Type B pancreatic cell (in vitro differentiated cells): ENCODE measurements at places on chromosomes 12 and 14. TPM values are rescaled to one million over a fixed set of nuclear protein-coding genes. Genes with fewer than 3 reads are reported as not detected.
A peak's percentile ranks its signal among the peaks of the same experiment; 100 is the strongest.

- peaks cover 54% of the 10 kb centered on the region for H3K4me1 ChIP-seq
- H3K27me3 ChIP-seq = no peaks in the 10 kb centered on the region
- no peaks in the 10 kb centered on the region for H3K36me3 ChIP-seq
Observed at GRCh38 chr12:124677552-124678356, 110.3 kb upstream of the NCOR2 start.

DNA sequence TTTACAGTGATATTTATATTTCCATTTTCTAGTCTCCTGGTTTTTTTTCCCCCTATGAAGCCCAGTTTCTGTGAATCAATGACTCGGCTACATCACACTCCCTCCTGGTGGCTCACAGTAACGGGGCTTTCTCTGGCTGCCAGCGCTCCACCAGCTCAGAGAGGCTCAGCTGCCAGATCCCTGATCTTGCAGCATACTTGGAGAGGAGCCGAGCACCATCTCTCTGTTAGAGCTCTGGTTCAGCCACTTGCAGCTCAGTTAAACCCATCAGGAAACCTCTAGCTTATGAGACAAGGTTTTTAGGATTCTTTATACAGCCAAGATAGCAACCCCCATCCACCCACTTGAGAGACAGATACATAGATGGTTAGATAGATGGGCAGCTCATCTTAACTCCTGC is 74.6 kb downstream of the CIT start:
- DNase-seq = no peak
- H3K4me3 ChIP-seq = peak overlapping the region; percentile 32
- H3K27me3 ChIP-seq = peaks cover 3% of the 10 kb centered on the region
- peaks cover 20% of the 10 kb centered on the region for H3K4me1 ChIP-seq

- no peak overlapping the region for H3K27ac ChIP-seq
- no peak overlapping the region for H3K4me3 ChIP-seq
- DNase-seq = no peak
- H3K27me3 ChIP-seq = no peaks in the 10 kb centered on the region
- peaks cover 11% of the 10 kb centered on the region for H3K4me1 ChIP-seq
Observed at GRCh38 chr12:92339198-92339821, 193.7 kb upstream of the BTG1 start.

DNA sequence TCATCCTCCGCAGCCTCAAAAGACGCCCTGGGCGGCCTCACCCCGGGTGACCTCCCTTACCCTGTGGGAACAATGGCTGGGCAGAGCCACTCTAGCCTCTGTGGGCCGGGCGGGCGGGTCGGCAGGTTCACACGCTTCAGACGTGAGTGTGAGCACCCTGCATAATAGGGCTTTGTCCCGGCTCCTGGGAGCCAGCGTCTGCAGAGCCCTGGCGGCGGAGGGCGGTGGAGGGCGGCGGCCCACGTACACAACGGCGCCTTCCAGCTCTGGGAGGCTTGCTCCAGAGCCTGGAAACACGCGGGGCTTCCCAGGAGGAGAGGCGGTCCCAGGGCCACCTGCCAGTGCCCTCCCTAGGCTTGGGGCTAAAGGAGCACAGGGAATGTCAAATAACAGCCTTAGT is 205.6 kb downstream of the BCL11B start:
- DNase-seq = no peak
- peaks cover 3% of the 10 kb centered on the region for H3K4me1 ChIP-seq
- H3K36me3 ChIP-seq = no peaks in the 10 kb centered on the region

DNA sequence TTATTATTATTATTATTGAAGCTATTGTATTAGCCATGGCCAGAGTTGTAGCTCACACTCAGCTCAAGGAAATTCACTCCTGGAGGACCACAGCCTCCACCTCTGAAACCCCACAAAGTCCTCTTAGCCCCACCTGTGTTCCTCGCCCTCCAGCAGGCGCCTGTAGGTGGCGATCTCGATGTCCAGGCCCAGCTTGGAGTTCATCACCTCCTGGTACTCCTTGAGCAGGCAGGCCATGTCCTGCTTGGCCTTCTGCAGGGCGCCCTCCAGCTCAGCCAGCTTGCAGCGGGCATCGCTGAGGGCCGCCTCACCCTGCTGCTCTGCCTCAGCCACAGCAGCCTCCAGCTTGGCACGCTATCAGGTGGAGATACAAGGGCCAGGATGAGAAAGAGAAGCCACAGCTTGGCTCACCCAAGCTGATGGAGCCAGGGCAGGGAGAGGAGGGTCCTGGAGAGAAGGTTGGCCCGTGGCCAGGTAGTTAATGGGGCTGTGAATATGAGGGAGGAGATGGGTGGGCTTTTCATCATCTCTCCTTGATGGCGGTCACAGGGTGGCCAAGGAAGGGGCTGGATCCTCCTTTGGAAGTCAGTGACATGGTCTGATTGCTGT is 5.1 kb downstream of the KRT85 start:
- H3K27ac ChIP-seq = no peak overlapping the region
- no peak for DNase-seq
- H3K36me3 ChIP-seq = no peaks in the 10 kb centered on the region
- peaks cover 5% of the 10 kb centered on the region for H3K4me1 ChIP-seq
- H3K27me3 ChIP-seq = peaks cover 21% of the 10 kb centered on the region
- H3K4me3 ChIP-seq = no peak overlapping the region

The TTC7B gene
- 27.4 and 40.4 TPM in 2 replicates for total RNA-seq

The CCDC60 gene
- total RNA-seq = 2.3 and 3.7 TPM in 2 replicates

The KERA gene
- 0.17 and 0.24 TPM in 2 replicates for total RNA-seq
